A549 treated with RU486 at 1 μM for 4 hours (cell line): ENCODE measurements at places on chromosomes 11 and 22. TPM values are rescaled to one million over a fixed set of nuclear protein-coding genes. Genes with fewer than 3 reads are reported as not detected.

The INS gene
- not detected in 5 replicates for total RNA-seq

The ALKBH3 gene
- total RNA-seq, result 25.8 to 29.9 TPM (median 27.9 TPM) in 5 replicates

The RIC3 gene
- 1.8 to 2.5 TPM (median 2.4 TPM) in 5 replicates for total RNA-seq

The UBASH3B gene
- total RNA-seq, result 43.9 to 53.6 TPM (median 49.4 TPM) in 5 replicates

The RAG2 gene
- not detected in 5 replicates for total RNA-seq

The C11orf86 gene
- total RNA-seq, result 42.4 to 85.7 TPM (median 60.2 TPM) in 5 replicates

The EP300 gene
- total RNA-seq, result 17.5 to 24.8 TPM (median 21.0 TPM) in 5 replicates

The IGLL5 gene
- not detected in 5 replicates for total RNA-seq

The PGA5 gene
- total RNA-seq, result not detected in 5 replicates

The CHRNA10 gene
- total RNA-seq, result 0.78 to 1.8 TPM (median 1.1 TPM) in 5 replicates

The PGA4 gene
- not detected in 5 replicates for total RNA-seq

The B4GALNT4 gene
- 11.0 to 22.7 TPM (median 15.6 TPM) in 5 replicates for total RNA-seq

The TEX12 gene
- total RNA-seq, result not detected in 5 replicates

The OR52N4 gene
- total RNA-seq, result not detected in 5 replicates

The GGT5 gene
- total RNA-seq, result 1.8 to 2.6 TPM (median 2.4 TPM) in 5 replicates

The TPBGL gene
- 0.15 to 0.23 TPM (median 0.19 TPM) in 5 replicates for total RNA-seq

The ROBO4 gene
- total RNA-seq, result 0.02 TPM in 1 of 5 replicates, not detected in the others

The ATL3 gene
- total RNA-seq, result 28.1 to 33.5 TPM (median 31.4 TPM) in 5 replicates

The OSM gene
- total RNA-seq, result not detected in 5 replicates

The CREB3L1 gene
- total RNA-seq, result 3.9 to 6.2 TPM (median 5.2 TPM) in 5 replicates

The CD3E gene
- not detected in 5 replicates for total RNA-seq

The MS4A6A gene
- total RNA-seq, result not detected in 5 replicates

The OOSP3 gene
- total RNA-seq, result not detected in 5 replicates

The SLC22A6 gene
- not detected in 5 replicates for total RNA-seq

The TYR gene
- total RNA-seq, result not detected in 5 replicates

The SCO2 gene
- 4.4 to 8.2 TPM (median 6.7 TPM) in 5 replicates for total RNA-seq

The KCNC1 gene
- total RNA-seq, result 0.07 to 0.18 TPM (median 0.07 TPM) in 5 replicates

The SLC22A12 gene
- total RNA-seq, result not detected in 5 replicates

The TMEM191B gene
- total RNA-seq, result 0.42 to 2.3 TPM (median 1.3 TPM) in 5 replicates

The SLC5A1 gene
- total RNA-seq, result 0.03 to 0.05 TPM in 2 of 5 replicates, not detected in the others

The KIAA1671 gene
- total RNA-seq, result 7.1 to 9.9 TPM (median 9.7 TPM) in 5 replicates

The RAB38 gene
- total RNA-seq, result 0.80 to 1.6 TPM (median 0.98 TPM) in 5 replicates

The ST14 gene
- 0.07 to 0.56 TPM (median 0.13 TPM) in 5 replicates for total RNA-seq

The SCARF2 gene
- total RNA-seq, result 0.55 to 1.3 TPM (median 0.84 TPM) in 5 replicates

The CTNND1 gene
- 53.7 to 65.2 TPM (median 61.6 TPM) in 5 replicates for total RNA-seq

The CNTN5 gene
- total RNA-seq, result not detected in 5 replicates

The MAPK8IP2 gene
- 2.2 to 4.2 TPM (median 3.8 TPM) in 5 replicates for total RNA-seq

The CFAP300 gene
- 4.9 to 7.1 TPM (median 6.6 TPM) in 5 replicates for total RNA-seq

The FGF3 gene
- total RNA-seq, result not detected in 5 replicates

The CDON gene
- 2.4 to 3.7 TPM (median 3.4 TPM) in 5 replicates for total RNA-seq

The NOX4 gene
- not detected in 5 replicates for total RNA-seq

The P2RY2 gene
- total RNA-seq, result 7.5 to 12.3 TPM (median 10.2 TPM) in 5 replicates

The HPS5 gene
- total RNA-seq, result 9.4 to 16.0 TPM (median 13.4 TPM) in 5 replicates

The OR51A2 gene
- not detected in 5 replicates for total RNA-seq

The TUB gene
- total RNA-seq, result 5.2 to 8.0 TPM (median 7.4 TPM) in 5 replicates

The OR5A1 gene
- not detected in 5 replicates for total RNA-seq

The MACROD1 gene
- 8.8 to 17.0 TPM (median 12.8 TPM) in 5 replicates for total RNA-seq

The OR51B5 gene
- 0.07 to 0.09 TPM in 2 of 5 replicates, not detected in the others for total RNA-seq

The TENM4 gene
- 0.01 to 0.19 TPM (median 0.14 TPM) in 3 of 5 replicates, not detected in the others for total RNA-seq

The TUBGCP6 gene
- total RNA-seq, result 5.7 to 11.4 TPM (median 9.5 TPM) in 5 replicates

The PDE3B gene
- total RNA-seq, result 1.5 to 2.6 TPM (median 2.4 TPM) in 5 replicates

The MMP8 gene
- not detected in 5 replicates for total RNA-seq

The ZBED4 gene
- total RNA-seq, result 8.0 to 12.1 TPM (median 11.6 TPM) in 5 replicates

The MS4A15 gene
- not detected in 5 replicates for total RNA-seq

The MUC15 gene
- not detected in 5 replicates for total RNA-seq

The TIMP3 gene
- total RNA-seq, result 1.5 to 2.7 TPM (median 2.0 TPM) in 5 replicates

The OR52B2 gene
- not detected in 5 replicates for total RNA-seq

The TSKU gene
- total RNA-seq, result 144 to 221 TPM (median 193 TPM) in 5 replicates

The NNMT gene
- 194 to 222 TPM (median 206 TPM) in 5 replicates for total RNA-seq

The C11orf65 gene
- total RNA-seq, result 0.20 to 0.65 TPM in 2 of 5 replicates, not detected in the others
